ELF-1 (cell line): ENCODE measurements at places on chromosomes 5 and 9.

DNA sequence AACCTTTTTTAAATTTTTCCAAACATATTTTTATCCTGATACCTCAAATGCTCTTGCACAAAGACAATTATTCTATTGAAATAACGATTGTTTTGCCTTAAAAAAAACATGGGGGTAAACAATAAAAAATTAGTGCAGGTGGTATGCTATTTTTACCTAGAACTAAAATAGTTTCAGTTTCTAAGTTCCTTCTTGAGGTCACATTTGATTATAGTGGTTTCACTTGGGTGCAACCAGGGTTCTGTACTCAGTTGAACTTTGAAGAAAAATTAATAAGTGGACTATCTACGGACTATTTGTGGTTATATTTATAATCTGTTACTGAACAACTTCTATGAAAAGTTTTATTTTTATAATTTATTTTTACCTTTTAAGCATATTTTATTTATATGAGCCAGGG lies 387.1 kb upstream of the IZUMO3 start:
- no peak for DNase-seq

GRCh38 chr5:138790684-138791083 lies 37.5 kb downstream of the CTNNA1 start:
- DNase-seq: no peak

DNA sequence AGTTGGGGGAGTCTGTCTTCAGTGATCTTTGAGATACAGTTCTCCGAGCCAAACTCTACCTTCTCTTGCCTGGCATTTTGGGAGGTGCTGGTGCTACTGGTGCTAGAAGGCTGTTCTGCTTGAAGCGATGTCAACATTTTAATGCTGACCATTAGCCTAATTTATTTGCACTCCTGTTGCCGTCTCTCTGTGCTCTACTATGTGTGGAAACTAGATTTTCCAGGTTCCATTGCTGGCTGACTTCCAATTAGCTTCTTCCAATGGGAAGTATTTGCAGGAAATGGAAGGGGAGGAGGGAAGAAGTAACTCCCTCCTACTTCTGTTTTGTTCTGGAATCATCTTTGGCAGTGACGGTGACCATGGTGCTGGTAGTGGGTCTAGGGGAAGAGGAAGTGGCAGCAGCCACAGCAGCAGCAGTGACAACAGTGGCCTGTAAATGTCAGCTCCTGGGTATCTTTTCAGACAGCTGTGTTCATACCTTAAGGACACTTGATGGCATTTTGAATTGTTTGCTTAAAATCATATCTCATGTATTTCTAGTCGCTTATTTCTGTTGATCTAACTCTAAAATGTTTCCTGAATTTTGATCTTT lies 7.9 kb downstream of the TXNDC8 start:
- DNase-seq: no peak

- peak; percentile 8 for DNase-seq
These were observed 2.4 kb upstream of the MACIR start for GRCh38 chr5:103256178-103256577.

- DNase-seq: no peak
These were observed 8.3 kb upstream of the NRARP start for GRCh38 chr9:137310189-137311052.

GRCh38 chr5:169656125-169656901 lies 19.2 kb downstream of the DOCK2 start:
- no peak for DNase-seq

DNA sequence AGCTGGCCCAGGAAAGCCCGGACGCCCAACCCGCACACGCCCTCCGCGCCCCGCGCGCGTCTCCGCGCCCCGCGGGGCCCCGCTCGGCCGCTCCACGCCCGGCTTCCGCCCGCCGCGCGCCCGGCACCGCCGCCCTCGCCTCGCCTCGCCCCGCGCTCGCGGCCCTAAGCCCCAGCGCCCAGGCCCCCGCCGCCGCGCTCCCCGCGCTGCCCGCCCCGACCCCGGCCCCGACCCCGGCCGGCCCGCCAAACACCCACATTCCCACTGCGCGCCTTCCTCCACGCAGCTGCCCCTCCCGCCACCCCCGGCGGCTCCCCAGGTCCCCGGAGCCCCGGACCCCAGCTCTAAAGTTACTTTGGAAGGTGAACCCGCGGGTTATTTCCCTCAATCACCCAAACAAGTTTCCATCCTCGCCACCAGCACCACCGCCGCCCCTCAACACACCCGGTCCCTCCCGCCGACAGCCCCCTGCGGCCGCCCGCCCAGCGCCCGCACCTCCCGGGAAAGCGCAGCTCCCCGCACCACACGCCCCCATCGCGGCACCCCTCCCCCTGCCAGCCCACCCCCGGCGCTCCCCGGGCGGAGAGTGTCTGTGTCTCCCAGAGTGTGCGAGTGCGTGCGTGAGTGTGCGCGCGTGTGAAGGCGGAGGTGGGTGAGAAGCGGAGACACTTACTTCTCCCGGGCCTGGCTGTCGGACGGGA lies 439 bp downstream of the SSBP2 start:
- DNase-seq: no peak

DNA sequence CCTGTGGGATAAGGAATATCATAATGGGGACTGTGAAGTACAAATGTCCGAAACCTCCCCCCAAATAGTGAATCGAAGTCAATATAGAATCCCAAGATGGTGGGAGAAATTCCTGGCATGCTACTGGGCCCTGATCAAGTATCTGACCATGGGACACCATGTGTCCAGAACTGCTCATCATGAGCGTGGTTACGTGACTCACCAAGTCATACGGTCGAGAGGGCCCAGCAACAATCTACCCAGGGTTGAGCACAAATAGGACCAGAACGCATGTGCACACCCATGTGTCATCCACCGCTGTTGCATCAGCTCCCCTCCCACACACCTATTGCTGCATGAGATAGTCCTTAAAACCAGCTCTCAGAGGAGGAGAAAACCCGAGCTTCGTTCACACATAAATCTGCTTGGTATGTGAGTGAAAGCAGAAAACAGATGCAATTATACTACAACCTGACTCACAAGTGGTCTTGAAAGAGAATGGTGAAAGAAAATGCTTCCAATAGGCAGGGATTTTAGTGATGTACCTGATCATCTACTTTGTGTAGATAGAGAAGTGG lies 353.2 kb downstream of the CWC27 start:
- no peak for DNase-seq

DNA sequence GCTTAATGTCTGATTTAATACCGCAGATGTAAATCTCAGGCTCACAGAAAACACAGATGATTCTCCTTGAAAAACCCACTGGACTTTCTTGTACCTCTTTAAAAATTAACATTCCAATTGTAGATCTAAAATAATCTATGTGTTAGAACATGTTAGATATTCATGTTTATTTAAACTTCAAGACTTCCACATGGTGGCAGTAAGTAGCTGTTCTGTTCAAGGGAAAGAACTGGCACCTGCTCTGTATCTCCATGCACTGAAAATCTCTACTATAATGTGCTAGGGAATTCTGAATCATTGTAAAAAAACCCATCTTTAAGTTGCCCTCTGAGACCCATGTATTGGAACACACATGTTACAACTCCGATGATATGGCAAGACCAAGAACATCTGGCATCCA lies 366.9 kb downstream of the DMRTA1 start:
- DNase-seq: no peak

DNA sequence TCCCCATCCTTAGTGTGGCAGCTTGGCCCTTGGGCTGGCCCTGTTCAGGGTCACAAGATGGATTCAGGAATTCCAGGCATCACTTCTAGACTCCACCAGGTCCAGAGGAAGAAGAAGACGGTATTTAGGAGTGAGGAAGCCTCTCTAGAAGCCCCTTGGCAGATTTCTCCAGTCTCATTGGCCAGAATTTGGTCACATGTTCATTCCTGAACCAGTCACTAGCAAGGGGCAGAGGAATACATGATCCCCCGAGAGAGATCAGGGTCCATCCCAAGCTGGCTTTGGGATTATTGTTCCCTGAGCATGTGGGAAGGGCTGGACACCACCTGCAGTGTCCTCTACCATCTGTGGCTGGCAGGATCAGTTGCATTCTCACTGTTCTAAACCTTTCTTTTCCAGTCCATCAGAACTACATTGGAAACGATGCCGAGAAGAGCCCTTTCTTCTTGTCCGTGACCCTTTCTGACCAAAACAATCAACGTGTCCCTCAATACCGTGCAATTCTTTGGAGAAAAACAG lies 48.5 kb downstream of the GARNL3 start:
- no peak for DNase-seq

DNA sequence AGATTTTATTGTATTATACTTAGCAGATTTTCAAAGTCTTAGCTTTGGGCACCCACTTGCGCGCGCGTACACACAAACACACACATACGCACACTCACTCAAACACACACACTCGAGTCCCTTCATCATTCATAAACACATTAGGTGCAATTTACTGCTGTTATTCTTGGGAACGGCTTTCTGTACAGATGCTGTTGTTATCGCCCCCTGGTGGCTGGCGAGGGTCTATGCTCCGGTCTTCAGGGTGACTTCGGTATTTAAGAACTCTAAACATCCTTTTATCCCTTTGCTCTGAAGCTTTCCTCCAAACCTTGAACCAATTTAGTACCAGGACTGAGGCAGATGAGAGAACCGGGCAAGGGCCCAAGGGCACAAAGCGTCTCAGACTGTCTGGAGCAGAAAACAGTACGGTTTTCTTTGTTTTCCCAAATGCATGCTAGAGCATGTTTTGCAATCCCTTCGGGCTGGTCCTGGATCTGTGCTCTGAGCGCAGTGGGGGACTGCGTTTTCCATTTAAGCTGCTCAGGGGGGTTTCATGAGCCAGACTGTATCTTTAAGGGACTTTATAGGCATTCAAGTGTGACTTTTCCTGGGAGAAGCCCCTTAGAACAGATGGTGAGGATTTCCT lies 1.7 kb upstream of the SLIT3 start:
- peak; percentile 79 for DNase-seq

DNA sequence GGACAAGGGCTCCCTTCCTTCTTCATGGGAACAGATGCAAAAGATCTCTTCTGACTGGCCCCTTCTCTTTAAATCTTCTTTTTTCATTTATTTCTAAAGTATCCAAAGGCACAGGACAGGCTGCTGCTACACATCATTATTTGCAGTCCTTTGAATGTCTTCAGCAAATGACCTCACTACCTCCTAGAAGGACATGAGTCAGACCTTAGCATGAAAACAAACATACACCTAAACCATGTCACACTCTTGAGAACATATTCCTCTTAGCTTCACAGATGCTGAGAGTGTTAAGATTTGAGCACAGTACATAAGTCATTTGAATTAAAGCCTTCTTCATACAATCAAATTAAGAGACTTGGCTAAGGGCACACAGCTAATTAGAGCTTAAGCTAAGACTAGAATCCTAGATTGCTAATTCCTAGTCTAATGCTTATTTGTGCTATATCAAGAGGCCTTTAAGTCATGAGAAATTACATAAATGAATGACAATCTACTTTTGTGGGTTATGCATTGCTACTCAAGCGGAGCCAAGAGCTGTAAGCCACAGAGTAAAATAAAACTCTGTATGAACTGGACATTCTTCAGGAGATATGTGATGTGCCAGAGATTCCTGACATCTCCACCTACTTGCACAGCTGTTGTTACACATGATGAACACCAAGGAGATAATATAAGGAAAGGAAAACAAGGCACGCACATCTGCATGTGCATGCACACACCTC lies 109.1 kb upstream of the PTGER4 start:
- no peak for DNase-seq

DNA sequence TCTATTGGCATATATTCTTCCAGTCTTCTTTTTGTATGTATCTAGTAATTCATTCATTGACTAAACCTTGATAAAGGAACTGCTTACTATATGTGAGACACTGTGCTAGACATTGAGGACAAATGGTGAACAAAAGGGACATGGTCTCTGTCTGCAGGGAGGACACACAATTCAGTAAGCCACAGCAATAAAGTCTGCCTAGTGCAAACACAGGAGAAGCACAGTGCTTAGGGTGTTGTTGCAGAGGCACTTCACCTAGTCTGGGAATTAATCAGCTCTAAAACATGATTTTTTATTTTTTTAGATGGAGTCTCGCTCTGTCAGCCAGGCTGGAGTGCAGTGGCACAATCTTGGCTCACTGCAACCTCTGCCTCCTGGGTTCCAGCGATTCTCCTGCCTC lies 6.4 kb upstream of the CCL28 start:
- DNase-seq: no peak

DNA sequence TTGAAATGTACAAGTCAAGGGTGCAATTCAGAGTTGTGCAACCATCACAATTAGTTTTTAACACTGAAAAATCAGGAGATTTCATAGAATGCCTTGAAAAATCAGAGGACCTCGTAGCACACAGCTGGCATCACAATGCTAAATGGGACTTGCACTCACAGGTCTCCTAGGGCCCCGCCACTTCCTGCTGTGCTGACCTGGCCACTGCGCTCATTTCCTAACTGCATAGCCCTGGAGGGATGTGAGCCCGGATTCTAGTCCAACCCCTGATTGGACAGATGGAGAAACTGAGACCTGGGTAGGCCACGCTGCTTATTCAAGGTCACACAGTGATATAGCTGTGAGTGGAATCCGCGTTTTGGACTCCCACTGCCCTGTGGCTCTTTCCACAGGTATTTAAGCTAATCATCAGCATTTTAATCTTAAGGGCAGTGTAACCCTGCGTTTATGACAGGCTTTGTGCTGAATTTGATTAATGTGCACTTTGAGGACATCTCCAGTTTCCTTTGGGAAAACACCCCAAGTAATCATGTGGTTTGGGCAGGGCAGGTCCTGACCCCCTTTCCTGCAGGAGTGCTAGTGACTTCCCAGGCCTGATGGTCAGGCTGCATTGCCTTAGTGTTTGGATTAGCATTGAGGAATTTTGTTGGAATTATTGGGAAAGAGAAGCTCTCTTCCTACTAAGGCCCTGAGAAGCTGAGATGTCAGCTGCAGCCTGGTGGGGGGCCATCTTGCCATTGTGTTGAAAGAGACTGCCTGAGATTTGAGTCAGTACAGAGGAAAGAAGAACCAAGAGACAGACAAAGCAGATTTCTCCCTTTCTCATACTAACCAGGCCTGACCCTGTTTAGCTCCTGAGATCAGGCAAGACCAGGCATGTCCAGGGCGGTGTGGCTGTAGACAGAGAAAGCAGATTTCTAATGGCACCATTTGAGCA lies 36.2 kb downstream of the STC2 start:
- peak; percentile 67 for DNase-seq

GRCh38 chr5:134577022-134577795 lies 51.7 kb downstream of the JADE2 start:
- peak; percentile 43 for DNase-seq

DNA sequence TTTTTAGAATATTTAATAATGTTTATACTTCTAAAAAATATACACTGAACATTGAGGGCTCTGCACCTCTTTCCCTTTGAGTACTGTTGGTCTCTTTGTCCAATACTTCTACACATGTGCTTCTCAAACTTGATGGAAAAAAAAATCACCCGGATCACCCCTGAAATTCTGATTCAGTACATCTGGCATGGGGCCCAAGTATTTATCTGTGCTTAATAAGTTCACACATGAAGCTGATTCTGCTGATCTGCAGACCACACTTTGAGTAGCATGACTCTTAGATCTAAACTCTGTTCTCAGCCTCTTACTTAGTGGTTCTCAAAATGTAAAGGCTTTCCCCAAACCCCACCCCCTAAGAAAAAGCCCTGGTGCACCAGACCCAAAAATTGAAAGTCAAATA lies 12.0 kb downstream of the RUSC2 start:
- no peak for DNase-seq
